Vagina (tissue), 2 donors: ENCODE measurements at places on chromosomes 11 and 22. TPM values are rescaled to one million over a fixed set of nuclear protein-coding genes. Genes with fewer than 3 reads are reported as not detected.

- DNase-seq: no peak
Observed at GRCh38 chr11:61010466-61011228, 39.2 kb downstream of the CD6 start.

GRCh38 chr11:30436801-30437200 is 113.9 kb downstream of the ARL14EP start:
- no peak for DNase-seq

DNA sequence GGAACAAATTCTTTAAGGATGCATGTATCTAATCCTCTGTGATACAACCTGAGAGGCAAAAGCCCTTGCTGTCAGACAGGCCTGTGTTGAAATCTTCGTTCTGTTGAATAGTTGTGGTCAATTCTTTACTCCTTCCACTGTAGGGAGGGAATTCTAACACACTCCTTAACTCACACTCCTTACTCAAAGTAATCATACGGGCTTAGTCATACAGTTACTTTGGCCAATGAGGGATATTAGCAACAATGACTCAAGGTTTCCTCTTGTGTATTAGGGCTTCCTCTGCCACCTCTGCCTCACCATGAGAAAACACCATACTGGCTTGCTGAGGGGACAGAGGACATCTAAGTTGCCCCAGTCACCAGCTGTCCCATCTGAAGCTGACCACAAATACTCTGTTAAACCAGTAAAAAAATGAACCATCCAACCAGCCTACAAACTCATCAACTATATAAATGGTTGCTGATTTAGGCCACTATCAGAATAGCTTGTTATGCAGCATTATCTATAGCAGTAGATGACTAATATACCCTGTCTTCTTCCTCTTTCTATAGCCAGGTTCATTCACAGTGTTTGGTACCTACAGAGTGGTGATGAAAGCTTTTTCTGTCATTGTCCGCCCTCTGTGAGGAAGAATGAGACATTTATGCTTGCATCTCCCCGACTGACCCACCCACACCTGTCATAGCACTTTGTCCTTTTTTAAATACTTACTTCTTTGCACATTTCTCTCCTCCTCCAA is 322.8 kb upstream of the SYN3 start:
- DNase-seq: no peak

DNA sequence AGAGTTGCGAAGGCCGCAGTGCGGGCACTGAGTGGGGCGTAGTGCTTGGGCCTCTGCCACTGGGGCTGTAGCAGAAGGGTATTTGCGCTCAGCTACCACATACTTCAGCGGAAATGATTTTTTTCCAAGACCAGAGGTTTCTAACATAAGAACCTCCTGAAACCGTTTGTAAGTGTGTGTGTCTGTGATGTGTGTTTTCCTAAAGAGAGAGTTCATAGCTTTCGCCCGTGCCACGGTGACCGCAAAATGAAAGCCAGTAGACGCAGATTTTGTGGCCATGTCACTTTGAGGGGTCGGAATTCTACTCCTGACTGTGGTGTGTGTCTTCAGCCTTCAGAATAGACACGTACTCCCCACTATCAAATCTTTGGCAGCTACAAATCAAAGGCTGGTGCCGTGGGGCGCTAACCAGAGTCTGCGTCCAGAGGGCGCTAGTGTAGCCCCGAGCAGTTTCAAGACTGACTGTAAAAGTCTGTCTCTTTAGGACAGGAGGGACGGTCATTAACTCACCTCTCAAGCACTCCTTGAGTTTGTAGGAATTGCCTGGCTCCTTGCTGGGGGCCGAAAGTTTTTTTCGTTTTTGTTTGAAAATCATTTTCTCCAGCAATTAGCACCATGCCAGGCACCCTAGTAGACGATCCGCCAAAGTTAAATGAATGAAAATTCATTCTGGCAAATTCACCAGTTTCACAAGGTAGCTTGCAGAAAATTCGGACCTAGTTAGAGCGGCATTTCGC is 2.5 kb upstream of the CALCA start:
- DNase-seq: no peak

TUB gene
- 13.5 TPM for total RNA-seq

GRCh38 chr11:125071435-125071834 is 8.3 kb downstream of the SLC37A2 start:
- no peak for DNase-seq

GRCh38 chr11:33266393-33267215 is 9.4 kb downstream of the HIPK3 start:
- DNase-seq: no peak
